ENCODE measurements at places on chromosomes 5 and 9.

- DNase-seq, result no peak
Observed at GRCh38 chr9:35718721-35719511, 13.1 kb downstream of the TLN1 start.

- no peak for DNase-seq
Observed at GRCh38 chr5:148511810-148512347, 128.1 kb downstream of the FBXO38 start.

GRCh38 chr5:180785121-180785781 lies 17.4 kb downstream of the MGAT1 start:
- no peak for DNase-seq

GRCh38 chr9:121107029-121107428 lies 32.3 kb downstream of the CNTRL start:
- DNase-seq, result no peak

DNA sequence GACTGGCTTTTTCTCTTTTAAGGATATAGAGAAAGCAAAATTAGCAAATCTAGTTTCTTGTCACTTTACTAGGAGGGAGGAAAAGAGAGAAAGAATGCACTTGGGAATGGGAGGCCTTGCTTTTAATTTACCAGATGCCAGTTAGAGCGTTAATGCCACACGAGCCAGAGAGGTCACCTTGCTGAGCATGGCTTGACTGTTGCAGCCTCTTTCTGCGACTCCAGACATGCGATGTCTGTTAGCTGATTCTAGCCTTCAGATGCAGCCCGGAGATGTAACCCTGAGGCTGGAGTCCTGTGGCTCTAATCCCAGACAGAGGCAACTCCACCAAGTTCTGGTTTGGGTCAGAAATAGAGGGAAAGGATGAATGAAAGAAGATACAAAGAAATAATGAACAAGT lies 152.5 kb downstream of the TRIO start:
- no peak for DNase-seq

DNA sequence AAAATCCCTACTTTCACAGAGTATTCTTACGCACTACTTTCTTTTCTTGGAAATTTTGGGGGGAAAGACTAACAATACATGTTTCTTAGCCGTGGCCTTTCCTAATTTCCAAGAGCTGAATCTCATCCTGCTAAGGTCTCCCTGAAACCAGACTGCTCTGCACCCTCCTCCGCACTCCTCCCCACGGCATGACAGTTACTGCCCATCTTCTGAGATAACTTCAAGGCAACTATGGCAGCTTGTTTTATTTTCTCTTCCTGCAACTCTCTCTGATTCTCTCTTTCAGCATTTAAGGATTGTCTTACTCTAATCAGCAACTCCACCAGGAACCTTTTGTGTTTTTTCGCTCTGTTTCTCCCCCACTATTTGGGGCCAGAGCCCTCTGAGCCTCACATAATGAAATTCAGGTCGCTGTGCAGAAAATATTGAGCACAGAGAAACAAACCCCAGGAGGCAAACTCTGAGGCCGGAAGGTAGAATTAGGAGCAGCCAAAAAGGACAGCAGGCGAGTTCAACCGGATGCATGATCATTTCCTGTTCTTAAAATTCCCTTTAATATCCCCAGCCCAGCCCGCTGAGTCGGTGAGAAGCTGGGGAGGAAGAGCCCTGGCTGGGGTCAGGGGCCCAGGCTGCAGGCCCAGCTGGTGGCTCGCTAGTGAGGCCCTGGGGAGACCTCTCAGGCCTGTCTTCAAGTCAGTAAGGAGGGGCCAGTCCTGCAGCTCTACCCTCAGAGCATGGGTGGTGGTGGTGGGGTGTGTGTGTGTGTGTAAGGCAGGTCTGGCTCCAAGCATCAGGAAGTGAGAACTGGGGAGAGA lies 213.6 kb upstream of the S1PR3 start:
- DNase-seq, result no peak

GRCh38 chr9:2116073-2116472 lies 100.9 kb downstream of the SMARCA2 start:
- DNase-seq, result no peak

DNA sequence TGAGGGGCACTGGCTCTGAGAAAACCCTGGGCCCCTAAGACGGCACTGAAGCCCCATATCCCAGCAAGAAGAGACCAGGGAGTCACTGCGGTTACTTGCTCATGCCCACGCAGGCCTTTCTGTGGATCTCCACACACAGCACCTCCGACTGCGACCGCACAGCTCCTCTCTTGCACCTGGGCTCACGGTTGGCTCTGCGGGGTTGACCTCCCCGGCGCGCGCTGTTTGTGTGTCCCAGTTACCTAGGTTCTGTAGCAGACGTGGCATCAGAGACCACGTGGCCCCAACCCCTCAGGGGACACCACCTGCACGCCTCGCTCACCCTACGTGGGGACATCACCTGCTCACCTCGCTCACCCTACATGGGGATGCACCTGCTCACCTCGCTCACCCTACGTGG lies 12.7 kb downstream of the LPCAT1 start:
- DNase-seq, result no peak

- no peak for DNase-seq
Observed at GRCh38 chr9:4402501-4402900, 87.8 kb upstream of the SLC1A1 start.

GRCh38 chr5:107997338-107997980 lies 326.7 kb upstream of the EFNA5 start:
- DNase-seq, result no peak

DNA sequence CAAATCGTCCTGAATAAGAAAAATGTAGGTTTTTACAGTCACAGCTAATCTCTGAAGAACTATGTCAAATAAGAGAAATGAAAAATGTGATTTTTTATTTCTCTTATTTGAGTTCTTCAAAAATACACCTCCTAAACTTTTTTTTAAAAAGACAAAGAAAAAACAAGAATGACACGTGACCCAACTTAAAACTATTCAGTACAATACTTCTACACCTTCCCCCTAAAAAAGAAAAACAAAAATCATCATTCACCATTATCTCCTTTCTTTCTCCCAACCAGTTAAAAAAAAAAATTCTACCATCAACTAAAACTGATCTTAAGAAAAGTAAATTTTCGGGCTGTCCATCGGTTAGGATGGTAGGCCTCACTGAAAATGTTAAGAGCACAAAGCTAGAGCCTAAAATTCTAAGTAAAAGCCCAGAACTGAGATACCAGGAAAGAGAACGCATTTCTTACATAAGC lies 2.1 kb downstream of the RNF145 start:
- DNase-seq, result no peak

DNA sequence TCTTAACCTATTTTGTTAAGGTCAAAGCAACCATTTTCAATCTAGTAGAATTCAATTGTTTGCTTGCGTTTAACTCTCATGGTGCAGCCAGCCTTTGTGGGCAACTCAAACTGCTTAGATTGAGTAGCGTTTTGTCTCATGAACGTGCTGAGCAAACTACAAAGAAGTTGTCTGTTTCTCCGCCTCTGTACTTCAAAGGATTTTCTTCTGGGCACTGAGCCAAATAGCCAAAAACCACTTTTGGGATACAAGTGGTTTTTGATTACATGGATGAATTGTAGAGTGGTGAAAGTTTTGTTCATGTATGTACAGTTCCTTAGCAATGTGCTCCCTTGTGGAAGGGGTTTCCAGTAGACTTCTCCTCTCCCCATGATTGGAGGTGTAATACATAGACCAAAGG lies 122.9 kb downstream of the CFAP90 start:
- DNase-seq, result no peak

GRCh38 chr5:66558560-66558959 lies 37.6 kb upstream of the MAST4 start:
- DNase-seq, result no peak

GRCh38 chr5:35089334-35090314 lies 41.9 kb upstream of the AGXT2 start:
- DNase-seq, result peak; percentile 4

DNA sequence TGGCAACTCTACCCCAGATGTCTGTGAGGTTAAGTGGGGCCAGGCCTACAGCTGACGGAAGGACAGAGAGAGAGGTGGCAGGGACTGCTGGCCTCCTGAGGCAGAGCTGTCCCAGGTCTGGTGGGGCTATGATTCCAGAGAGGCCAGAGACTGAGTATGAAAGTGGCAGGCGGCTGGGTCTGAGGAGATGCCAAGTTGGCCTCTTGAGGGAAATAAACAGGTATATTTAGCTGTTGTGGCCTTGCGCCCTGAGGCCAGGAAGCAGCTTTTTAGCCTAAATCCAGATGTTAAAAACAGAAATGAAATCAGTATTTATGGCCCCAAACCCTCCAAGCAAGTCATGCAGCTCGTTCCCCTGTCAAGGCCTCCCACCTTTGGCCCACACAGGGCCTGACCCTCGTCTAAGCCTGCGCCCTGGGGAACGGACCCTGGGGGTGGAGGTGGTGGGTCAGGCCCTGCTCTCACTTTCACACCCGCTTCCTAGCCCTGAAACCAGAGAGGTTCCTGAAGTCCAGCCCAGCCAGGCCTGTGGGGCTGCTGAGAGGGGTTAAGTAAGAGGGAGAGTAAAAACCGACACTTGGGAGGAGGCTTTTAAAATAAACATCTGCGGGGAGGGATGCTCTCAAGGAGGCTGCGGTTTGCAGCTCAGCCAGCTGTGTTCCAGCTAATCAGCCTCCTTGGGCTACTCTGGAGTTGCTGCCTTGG lies 18.7 kb downstream of the PCDHGC5 start:
- DNase-seq, result no peak

DNA sequence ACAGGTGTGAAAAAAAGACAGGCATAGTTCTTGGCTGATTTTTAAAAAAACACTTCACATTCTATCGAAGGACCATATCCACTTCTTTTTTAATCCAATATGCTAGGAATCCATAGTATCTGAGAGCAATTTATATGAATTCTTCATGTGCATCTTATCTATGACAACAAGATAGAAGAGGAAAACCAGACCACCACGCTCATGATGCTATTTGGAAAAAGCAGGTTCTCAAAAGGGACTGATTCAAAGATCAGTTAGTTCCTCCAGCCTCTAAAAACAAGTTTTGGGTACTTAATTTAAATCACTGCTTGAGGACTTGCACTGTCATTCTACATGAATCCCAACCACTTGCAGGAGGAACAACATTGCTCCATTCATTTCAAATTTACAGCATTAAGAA lies 6.3 kb downstream of the MEF2C start:
- DNase-seq, result no peak

DNA sequence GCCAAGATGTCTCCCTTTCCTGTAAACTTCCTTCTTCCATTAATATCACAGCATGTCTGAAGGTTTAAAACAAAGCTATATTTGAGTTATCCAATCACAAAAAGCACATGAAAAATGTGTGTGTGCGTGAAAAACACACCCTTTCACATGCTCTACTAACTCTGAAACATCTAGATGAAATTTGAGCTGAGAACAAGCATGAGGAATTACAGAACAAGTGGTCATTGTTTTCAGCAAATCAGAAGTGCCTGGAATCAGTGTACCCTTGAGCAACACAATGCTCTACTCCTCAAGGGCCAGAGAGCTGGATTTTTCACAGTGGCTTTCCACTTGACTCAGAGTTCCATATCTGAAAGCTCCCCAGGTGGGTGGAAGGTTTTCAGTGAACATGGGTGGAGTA lies 255.9 kb downstream of the PSAT1 start:
- DNase-seq, result no peak

- DNase-seq, result no peak
Observed at GRCh38 chr5:53113947-53114346, 4.4 kb upstream of the MOCS2 start.

- no peak for DNase-seq
Observed at GRCh38 chr9:87543251-87543650, 45.6 kb downstream of the DAPK1 start.

GRCh38 chr9:108325406-108325805 lies 530.4 kb downstream of the ACTL7B start:
- DNase-seq, result no peak

- no peak for DNase-seq
Observed at GRCh38 chr5:61658592-61659008, 326.5 kb downstream of the ZSWIM6 start.

DNA sequence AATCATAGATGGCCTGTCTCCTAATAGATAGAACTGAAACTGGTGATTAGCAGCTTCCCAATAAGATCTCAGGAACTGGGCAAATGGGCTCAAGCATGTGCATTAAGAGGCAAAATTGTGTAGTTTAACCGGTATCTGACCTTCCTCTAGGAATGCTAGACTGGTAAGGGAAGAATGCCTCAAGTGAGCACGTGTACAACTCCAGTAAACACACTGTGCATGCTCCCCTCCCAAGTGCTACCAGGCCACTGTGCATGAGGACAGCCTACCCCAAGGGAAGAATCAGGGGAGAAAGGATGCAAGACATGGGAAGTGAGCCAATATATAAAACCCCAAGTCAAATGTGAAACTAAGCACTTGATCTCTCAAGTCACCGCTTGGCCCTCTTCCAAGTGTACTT lies 1157.4 kb upstream of the CDH18 start:
- no peak for DNase-seq

DNA sequence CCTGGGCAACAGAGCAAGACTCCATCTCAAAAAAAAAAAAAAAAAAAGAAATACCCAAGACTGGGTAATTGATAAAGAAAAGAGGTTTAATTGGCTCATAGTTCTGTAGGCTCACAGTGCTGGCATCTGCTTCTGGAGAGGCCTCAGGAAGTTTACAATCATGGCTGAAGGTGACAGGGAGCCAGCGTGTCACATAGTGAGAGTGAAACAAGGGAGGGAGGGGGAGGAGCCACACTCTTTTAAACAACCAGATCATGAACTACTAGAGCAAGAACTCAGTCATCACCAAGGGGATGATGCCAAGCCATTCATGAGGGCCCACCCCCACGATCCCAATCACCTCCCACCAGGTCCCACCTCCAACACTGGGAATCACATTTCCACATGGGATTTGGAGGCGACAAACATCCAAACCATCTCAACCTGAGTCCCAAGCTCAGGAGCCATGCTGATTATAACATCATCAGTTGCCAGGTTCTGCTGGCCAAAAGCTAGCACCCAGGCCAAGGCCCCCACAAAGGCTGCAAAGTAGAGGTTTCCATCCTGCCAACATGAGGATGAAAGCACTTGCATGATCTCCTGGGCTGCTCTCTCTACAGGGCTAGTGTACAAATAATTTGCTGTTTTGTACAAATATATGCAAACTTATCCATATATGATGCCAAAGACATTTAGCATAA lies 15.3 kb downstream of the DENND1A start:
- DNase-seq, result no peak

- DNase-seq, result no peak
Observed at GRCh38 chr5:91491229-91491628, 108.1 kb upstream of the ARRDC3 start.

DNA sequence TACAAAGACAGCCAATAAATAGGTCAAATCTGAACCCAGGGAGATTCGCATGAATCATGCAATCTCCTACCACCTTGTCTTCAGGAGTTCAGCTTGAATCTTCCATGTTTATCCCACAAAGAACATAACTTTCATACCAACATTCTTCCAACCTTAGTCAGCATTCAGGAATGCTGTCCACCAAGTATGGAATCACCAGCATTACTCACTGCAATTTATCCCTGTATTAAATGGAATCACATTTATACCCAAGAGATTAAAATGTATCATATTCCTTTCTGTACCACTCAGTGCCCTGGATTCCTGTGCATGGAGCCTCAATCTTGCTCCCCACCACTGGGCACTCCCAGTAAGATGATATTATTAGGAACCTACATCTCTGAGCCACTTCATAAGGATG lies 162.6 kb downstream of the GLIS3 start:
- DNase-seq, result no peak

GRCh38 chr9:134502266-134502791 lies 139.3 kb upstream of the COL5A1 start:
- no peak for DNase-seq
